Stimulated activated effector memory CD8-positive, alpha-beta T cell treated with anti-CD3 and anti-CD28 coated beads, Interleukin-12 subunit alpha, Interleukin-12 subunit beta, amount 100 ng/mL, for 72 hours (primary cell): ENCODE measurements at places on chromosomes 5 and 9.

GRCh38 chr5:55557123-55557522, 22.4 kb upstream of the PLPP1 start:
- no peak for DNase-seq

GRCh38 chr9:85258236-85258635, 483.5 kb downstream of the AGTPBP1 start:
- DNase-seq = no peak

GRCh38 chr5:152164860-152165259, 240.2 kb upstream of the GLRA1 start:
- DNase-seq = no peak

GRCh38 chr5:132181011-132181629, 46.5 kb downstream of the P4HA2 start:
- DNase-seq = no peak

- DNase-seq = no peak
Observed at GRCh38 chr5:192970-193831, 1.9 kb downstream of the LRRC14B start.

DNA sequence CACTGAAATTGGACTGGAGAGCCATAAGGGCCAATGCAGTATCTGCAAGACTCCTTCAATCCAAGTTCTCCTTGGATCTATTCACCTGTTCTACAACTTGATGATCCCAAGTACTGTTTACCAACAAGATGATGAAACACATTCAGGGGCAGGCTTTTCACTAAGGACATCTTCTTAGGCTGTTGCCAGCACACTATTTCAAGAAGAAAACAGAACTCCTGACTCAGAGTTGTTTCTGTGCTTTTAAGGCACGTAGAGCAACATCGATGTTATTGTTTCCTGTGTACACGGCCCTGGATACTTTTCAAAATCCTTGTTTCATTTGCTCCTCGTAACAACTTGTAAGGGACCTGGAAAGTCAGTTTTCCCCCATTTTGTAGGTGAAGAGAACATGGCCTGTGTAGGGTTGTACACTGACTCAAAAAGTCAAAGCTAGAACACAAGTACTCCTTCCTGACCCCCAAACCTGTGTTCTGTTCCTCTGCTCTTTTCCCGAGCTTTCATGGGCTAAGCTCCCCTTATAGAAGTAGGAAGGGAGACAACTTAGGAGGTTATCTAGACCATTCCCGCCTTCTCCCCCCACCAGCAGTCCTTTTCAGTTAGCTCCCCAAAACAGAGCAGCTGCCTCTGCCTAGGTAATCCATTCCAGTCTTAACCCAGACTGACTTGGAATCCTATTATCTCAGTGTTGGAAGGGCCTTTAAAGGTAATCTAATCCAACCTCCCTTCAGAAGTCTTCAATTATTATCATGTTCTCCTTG, 5.2 kb upstream of the MGAT1 start:
- no peak for DNase-seq

GRCh38 chr9:2321523-2322148, 300.0 kb upstream of the VLDLR start:
- DNase-seq = no peak

- DNase-seq = no peak
Observed at GRCh38 chr5:90802474-90803317, 244.1 kb downstream of the ADGRV1 start.

GRCh38 chr5:64659289-64659688, 31.0 kb upstream of the SHISAL2B start:
- DNase-seq = no peak

GRCh38 chr9:124359426-124359825, 55.8 kb downstream of the PSMB7 start:
- no peak for DNase-seq

DNA sequence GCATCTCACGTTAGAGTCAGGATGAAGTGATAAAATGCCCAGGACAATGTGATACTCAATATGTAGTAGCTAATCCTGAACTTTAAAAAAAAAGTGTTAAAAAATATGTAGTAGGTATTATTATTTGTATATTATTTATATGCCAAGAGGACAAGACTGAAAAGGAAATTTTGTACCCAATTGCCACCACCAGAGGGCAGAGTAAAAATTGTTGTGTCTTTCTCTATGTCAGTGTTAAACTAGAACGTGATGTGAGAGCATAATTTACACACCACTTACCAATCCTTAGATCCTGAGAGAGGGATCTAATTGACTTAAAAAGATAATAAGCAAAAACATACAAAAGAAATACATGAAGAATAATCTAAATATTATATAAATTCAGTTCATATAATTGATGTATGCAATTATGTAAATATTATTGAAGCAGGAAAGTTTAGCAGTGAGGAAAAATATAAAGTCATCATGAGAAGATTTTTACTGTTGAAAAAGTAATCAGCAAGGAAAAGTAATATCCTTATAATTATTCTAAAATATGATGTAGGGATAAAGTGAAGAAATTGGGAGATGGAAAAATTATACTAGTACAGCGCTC, 288.9 kb downstream of the RAB3C start:
- DNase-seq = no peak

- DNase-seq = no peak
Observed at GRCh38 chr9:28648723-28649122, 1075.4 kb upstream of the C9orf72 start.
